GM23248 (cell line): ENCODE measurements at places on chromosomes 1 and 21. TPM values are rescaled to one million over a fixed set of nuclear protein-coding genes. Genes with fewer than 3 reads are reported as not detected.

The S100A11 gene
- 4,050 and 4,052 TPM in 2 replicates for polyA plus RNA-seq

The ZNF593OS gene
- polyA plus RNA-seq, result 0.81 and 0.85 TPM in 2 replicates

DNA sequence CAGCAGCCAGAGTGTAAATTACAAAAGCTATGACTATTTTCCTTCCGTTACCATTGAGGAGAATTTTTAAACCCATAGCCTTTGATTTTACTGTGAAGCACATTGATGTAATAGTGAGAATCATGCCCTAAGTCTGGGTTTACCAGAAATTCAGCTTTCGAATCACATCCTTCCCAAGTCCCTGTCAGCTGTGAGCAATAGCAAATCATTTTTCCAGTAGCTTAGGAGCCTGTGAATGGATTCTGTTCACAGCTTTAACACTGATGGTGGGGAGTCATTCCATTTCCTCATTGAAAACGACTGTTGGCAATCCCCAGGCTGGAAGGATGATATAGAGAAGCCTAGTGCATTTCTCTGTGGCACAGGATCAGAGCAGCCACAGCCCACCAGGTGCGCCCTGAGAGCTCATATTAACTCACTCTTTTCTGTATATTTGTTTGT is 82.2 kb upstream of the C1orf105 start:
- DNase-seq, result no peak

The PROK1 gene
- polyA plus RNA-seq, result not detected in 2 replicates

The HLX gene
- polyA plus RNA-seq, result 20.0 and 21.5 TPM in 2 replicates

DNA sequence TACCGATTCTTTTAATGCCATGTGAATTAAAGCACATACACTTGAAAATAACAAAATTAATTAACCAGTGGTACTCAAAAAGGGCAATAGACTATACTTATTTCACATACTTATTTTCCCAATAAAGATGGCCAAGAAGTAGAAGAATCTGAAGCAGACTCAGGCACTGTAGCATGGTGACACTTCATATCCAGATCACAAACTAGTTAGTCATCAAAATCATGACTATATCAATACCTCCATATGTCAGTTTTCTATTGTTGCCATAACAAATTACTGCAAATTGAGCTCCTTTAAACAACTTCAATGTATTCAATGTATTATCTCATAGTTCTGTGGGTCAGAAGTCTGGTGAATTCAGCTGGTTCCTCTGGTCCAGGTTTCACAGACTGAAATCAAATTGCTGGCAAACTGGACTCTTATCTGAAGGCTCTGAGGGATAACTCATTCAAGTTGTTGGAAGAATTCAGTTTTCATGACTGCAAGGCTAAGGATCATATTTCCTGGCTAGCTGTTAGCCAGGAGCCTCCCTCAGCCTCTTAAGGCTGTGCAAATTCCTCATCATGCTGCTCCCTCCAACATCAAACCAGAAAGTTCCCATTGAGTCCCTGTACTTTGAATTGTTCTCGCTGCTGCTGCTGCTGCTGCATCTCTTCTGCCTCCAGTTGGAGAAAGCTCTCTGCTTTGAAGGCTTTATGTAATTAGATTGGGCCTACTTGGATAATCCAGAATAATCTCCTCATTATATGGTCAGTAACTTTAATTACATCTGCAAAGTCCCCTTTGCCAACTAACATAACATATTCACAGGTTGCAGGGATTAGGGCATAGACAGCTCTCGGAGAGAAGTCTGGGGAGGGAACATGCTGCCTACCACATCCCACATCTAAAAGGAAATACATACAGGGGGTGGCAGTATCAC is 91.5 kb downstream of the MRPL39 start:
- DNase-seq, result no peak

- DNase-seq, result no peak
These were observed 234.9 kb downstream of the TNR start for GRCh38 chr1:175508320-175509110.

DNA sequence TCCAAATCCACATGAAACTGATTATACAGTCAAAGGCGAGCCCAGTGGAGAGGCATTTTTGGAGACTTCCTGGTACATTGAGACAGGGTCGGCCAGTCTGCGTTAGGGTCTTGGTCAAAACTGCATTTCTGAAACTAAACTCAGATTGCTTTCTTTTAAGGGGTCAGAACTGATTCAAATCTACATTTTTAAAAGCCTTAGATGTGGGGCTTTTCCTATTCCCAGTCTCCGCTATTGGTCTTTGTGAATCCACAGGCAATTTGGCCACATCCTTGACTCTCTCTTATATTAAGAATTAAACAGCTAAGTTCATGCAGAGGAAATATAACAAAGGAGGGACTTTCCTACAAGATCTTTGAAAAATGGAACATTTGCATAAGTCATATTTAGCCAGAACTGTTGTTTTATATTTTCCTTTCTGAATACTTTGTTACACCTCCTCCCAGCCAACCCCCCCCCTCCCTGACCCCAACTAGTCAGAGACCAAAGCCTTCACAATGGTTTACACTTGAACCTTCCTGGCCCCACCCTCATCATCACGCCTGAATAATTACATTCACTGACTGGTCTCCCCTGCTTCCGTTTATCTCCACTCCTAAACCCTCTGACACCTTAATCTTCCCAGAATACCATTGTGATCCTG is 30.9 kb downstream of the SELL start:
- no peak for DNase-seq

The PIGK gene
- 79.2 and 79.8 TPM in 2 replicates for polyA plus RNA-seq

GRCh38 chr1:32754317-32755097 is 51.9 kb upstream of the SYNC start:
- DNase-seq, result peak; percentile 59

- DNase-seq, result peak; percentile 62
These were observed 327.5 kb upstream of the POGK start for GRCh38 chr1:166511761-166512160.

DNA sequence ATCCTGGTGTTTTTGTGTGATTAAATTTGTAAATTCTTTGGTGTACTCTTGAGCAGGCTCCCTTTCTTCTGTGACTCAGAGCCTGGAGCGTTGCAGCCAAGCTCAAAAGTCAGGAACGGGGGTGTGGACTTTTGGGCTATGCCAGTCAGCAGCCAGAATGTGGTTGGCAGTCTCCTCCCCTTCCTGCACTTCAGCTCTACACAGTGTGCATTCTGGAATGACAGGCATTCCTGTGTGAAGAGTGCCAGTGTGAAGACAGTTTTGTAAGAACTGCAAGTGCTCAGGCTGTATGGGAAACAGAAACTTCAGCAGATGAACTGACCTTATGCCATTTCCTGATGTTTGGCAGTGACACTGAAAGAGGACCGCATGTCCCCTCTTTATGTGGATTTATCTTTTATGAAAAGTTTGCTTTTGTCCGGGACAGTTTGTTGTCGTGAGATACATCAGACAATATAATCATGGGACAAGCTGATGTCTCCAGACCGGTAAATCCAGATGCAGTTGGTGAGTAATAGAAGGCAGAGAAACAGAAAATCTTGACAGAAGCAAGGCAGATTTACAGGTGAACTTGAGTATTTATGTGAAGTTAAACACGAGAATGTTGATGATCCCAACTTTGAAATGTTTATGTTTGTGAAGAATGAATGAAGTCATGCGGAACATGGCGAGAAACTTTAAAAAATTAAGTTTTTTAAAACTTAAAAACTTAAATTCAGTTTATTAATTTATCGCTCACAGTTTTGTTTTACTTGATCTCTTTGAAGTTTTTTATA is 67.7 kb upstream of the RCC1 start:
- DNase-seq, result peak; percentile 98

The PFKFB2 gene
- 1.2 and 1.6 TPM in 2 replicates for polyA plus RNA-seq

The PRDM15 gene
- 1.7 and 2.3 TPM in 2 replicates for polyA plus RNA-seq

- peak; percentile 46 for DNase-seq
These were observed 6.9 kb downstream of the LAX1 start for GRCh38 chr1:203771901-203772301.

GRCh38 chr1:7519181-7519860 is 251.8 kb upstream of the VAMP3 start:
- DNase-seq, result no peak

The USP16 gene
- 36.8 and 46.8 TPM in 2 replicates for polyA plus RNA-seq

The NES gene
- 2.2 TPM in 2 replicates for polyA plus RNA-seq

DNA sequence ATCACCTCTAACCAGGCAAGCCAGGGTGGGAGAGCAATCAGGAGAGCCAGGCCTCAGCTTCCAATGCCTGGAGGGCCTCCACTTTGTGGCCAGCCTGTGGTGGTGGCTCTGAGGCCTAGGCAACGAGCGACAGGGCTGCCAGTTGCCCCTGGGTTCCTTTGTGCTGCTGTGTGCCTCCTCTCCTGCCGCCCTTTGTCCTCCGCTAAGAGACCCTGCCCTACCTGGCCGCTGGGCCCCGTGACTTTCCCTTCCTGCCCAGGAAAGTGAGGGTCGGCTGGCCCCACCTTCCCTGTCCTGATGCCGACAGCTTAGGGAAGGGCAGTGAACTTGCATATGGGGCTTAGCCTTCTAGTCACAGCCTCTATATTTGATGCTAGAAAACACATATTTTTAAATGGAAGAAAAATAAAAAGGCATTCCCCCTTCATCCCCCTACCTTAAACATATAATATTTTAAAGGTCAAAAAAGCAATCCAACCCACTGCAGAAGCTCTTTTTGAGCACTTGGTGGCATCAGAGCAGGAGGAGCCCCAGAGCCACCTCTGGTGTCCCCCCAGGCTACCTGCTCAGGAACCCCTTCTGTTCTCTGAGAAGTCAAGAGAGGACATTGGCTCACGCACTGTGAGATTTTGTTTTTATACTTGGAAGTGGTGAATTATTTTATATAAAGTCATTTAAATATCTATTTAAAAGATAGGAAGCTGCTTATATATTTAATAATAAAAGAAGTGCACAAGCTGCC is 19.8 kb downstream of the CSF1 start:
- no peak for DNase-seq

GRCh38 chr1:167115655-167116054 is 21.8 kb downstream of the STYXL2 start:
- no peak for DNase-seq

The TXNIP gene
- polyA plus RNA-seq, result 169 and 180 TPM in 2 replicates

GRCh38 chr1:32052887-32053286 is 19.9 kb upstream of the TMEM39B start:
- DNase-seq, result peak; percentile 55

DNA sequence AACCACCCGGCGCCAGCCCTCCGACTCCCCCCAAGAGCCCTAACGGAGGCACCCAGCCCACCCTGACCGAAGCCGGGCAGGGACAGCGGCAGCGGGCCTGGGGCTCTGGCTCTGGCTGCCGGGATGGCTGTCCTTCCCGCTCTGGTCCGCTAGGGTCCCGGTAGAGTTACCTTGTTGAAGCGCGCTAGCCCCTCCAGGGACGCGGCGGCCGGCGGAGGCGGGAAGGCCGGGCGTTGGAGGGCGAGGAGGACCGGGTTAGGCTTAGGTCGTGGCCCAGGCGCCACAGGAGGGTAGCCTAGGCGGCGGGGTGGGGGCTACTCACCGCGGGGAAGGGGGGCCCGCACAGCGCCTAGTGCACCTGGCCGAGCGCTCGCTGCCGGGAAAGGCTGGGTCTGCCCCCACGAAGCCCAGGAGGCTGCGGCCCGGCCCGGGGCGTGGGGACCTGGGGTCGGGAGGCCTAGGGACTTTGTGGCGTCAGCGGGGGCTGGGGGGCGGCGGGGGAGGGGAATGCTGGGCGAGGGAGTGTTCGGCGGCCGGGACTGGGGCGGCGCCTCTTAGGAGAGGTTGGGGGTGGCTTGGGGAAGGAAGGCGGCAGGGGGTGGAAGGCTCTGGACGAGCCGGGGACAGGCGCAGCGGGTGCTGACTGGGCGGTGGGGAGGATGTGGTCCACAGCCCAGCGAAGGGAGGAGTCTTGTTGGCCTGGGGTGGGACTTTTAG is at the start of gene TRIM17:
TSS of gene TRIM17 (minus strand) at position 645 of the 717 bp plus-strand sequence. CDS start 1,789 bp downstream, outside the sequence.
- DNase-seq, result peak; percentile 37
